CD4-positive, alpha-beta T cell treated with Interleukin-12 subunit alpha and Interleukin-12 subunit beta, for 1 hour (primary cell): ENCODE measurements at places on chromosomes 1 and 21.

DNA sequence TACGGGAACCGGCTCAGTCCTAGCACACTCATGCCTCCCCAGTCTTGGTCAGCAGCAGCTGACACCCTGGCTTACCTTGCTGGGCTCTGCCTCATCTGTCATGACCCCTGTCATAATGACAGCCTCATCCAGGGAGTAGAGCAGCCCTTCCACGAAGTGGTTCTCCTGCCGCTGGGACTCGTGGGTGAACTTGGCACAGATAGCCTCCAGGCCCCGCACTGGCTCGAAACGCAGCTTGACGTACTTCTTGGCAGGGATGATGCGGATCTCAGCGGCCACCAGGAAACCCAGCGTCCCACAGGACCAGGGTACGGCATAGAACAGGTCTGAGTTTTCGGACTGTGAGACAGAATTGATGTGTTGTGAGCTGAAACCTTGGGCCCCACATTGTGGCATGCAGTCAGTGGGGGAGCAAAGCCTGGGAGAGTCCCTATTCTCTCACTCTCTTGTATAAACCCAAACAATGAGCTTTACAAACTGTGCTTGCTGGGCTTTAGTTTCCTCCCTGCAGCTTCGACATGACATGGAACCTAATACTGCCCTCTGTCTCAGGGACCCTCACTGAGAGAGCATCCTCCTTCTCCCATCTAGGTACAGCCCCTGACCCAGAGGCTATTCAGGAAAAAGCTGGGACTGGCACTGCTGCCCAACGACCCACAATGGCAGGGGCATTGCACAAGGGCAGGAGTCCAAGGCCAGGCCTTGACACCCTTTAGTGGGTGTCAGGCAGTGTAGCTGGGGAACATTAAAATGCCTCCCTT is 15.5 kb downstream of the DHCR24 start:
- DNase-seq = no peak

GRCh38 chr1:206722751-206723461 is 38.2 kb downstream of the MAPKAPK2 start:
- no peak for DNase-seq

- DNase-seq = no peak
These were observed 12.5 kb downstream of the PODN start for GRCh38 chr1:53074313-53075154.

GRCh38 chr1:152757747-152758146 is at the start of gene KPRP:
Gene KPRP (plus strand): TSS chr1:152758025. CDS start chr1:152759589, 1,564 bp downstream.
- DNase-seq = no peak

DNA sequence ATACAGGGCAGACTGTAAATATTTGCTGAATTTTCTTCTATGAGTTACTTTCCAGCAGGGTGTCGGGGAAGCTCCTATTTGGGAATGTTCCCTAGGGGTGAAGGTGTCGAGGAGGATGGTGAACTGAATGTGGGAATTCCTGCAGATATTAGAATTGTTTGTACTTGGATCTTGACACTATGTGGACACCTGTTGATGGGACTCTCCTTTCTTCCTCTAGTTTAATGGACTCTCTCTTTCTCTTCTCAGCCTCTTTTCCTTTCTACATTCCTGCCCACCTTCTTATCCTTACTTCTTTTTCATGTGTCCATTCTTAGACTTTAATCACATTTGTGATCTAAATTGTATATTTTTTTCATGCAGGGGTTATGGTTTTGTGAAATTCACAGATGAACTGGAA is 14.0 kb downstream of the TRNAU1AP start:
- no peak for DNase-seq

DNA sequence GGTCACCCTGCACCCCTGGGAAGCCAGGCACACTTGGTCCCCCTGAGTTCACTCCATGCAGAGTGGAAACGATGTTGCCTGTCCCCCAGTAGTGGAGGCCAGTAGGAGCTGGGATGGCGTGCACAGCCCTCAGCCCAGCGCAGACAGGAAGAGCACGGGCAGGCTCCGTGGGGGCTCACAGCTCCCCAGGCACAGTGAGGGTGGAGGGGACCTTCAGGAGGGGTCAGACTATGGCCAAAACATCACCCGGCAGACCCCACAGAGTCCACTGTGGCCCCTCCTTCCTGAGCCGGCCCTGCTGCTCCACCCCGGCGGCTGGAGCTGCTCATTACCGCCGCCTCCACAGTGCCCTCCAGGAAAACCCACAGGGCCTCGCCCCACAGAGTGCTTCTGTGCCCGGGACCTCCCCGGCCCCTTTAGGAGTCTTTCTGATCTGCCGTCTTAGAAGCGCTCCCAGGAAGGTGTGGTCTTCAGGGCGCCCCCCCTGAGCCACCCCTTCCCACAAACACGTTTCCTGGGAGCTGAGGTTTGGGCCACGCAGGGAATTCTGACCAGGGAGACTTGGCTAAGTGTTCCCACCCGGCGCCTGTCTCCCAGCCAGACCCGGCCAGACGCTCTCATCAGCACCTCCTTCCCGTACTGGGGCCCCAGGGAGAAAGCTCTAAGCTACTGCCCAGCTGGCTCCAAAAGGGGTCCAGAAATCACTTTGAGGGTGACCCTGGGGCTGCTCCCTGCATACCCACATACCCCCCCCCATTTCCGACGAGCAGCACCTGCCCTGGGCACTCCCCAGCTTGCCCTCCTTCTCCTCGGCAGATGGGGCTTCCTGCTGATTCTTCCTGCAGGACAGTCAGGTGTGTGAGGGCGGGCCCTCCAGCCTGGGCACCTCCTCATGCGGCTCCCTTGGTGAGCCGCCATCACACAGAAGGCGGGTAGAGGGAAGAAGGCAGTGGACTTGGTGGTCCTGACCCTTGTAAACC is 38.8 kb downstream of the RIPK4 start:
- DNase-seq = no peak

DNA sequence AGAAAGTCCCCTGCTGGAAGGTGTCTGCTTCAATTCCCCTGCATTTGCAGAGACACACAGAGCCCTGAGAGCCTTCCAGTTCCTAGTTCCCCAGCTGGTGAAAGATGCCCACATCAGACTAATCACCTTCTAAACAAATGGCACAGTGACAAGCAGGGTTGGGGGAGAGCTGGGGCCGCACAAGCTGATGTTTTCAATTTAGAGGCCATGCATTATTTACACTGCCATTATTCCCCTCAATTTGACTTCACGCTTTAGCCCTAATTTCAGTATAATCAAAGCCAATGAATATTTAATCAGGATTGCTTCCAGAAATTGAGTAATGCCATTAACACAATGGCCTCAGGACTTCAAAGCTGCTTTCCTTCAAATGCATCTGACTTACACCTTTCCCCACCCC is 81.5 kb downstream of the BEND5 start:
- DNase-seq = no peak

DNA sequence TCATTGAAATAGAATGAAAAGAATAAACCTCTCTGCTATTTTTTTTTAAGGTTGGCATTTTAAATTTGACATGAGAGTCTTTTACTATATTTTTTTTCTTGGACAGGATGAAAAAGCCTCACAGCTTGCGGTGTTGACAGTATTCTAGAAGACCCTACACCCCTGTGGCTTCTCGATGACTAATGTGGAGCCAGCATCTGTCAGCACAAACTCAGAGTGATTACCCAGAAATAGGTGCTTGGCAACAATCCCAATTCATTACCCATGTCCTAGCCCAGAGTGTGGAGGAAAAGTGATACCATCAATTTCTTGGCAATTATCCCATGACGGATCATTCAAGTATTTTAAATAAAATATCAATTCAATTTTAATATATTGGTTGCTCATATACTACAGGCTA is 186.8 kb upstream of the MAP1LC3C start:
- DNase-seq = no peak

- no peak for DNase-seq
These were observed 166.4 kb upstream of the IRF2BP2 start for GRCh38 chr1:234776256-234776875.

DNA sequence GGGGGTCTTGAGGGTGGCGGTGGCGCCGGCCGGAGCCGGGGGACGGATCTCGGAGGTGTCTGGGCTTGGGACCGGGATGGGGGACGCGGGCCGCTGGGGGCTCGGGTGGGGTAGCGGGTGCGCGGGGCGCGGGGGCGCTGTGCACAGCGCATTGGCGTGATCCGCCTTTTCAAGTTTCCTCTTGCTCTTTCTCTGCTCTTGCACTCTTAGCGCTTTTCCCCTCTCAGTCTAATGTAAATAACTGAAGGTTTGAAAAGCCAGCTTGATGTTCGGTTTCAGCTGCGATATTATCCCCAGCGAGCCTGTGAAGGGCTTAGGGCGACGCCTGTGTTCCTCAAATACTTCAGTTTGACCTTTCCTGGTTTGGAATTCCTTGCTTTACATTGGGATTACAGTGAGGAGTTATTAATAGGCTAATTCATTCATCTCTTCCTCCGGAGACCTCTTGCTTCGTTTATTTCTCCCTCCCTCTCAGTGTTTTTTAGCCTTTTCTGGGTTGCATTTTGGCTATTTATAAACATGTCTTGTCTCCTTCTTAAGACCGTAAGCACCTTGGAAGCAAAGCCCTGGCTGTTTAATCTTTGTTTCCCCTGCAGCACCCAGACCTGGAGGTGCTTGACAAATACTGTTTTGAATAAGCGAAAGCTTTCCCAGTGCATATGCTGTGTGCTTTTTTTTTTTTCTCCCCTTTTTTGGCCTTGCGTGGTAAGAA is 693 bp downstream of the RAB4A start:
- peak; percentile 54 for DNase-seq

DNA sequence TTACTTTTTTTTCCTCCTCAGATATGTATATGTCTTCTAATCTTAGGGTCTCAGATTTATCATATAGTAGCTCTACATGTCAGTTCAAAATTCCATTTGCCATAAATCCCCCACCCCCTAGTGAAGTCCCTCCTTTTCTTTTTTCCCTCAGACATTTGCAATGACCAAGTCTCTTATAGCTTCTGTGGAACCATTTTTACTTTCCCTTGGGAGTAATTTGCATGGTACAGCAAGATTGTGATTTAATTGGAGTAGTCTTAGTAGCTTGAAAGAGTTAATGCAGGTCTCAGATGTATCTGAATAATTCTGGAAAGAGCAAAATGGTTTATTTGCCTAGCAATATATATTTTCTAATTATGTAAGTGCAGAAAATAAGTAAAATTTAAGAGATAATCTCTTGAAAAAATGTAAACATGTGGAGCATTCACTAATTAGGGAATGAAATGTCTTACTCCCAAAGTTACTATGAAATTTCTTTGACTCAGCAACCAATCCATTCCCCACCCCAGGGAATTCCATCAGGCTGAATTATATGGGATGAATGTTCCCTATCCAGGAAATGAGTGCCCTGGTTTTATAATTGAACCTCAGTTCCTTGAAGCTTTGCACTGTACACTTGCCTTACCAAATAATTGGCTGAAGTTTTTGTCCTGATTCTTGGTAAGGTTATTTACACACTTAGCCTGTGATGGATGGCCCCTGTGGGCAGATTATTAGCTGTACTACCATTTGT is 267.0 kb downstream of the DNM3 start:
- no peak for DNase-seq

- DNase-seq = no peak
These were observed 235.3 kb downstream of the MRPL39 start for GRCh38 chr21:25371841-25372425.

GRCh38 chr21:42964546-42965210 is 9.7 kb upstream of the PKNOX1 start:
- no peak for DNase-seq

GRCh38 chr21:36310016-36310415 is 10.0 kb upstream of the MORC3 start:
- DNase-seq = peak; percentile 38

GRCh38 chr1:179954493-179955286 is at the start of gene CEP350:
Gene CEP350 (plus strand): TSS chr1:179954810. CDS start chr1:179986182, 31,372 bp downstream.
- peak; percentile 99 for DNase-seq

DNA sequence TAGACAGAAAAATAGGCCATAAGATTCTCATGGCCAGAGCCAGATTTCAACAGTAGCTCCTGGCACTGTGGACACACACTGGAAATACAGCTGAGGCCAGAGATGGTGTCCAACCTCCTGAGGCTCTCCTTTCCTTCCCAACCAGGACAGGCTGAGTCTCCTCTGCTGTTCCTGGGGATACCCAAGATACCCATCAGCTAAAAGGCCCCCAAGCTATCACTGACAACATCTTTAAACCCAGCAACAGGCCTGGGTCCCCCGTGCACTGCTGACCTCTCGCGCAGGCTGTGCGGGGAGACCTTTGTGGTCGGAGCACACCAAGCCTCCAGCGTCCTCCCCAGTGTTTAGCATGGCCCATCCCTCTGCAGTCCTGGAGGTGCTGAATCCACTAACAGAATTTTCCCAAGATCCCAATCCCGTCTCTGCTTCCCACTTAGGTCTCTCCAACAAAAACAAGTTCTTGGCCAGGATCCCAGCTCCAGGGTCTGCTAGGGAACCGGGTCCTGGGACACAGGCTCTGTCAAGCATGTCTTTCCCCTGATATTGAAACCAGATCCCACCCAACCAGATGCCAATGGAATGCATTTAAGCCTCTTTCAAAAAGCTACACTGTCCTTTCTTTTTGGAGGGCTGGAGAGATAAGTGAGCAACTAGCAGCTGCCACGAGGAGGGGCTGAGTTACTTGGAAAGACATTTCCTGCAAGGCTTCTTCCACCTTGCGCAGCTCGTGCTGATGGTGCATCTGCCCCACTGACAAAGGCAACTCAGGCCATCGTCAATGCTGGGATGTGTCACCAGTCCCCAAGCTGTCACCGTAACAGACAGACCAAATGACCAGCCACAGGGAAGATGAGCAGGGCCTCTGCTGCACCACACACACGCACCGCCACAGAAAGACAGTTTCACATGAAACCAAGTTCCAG is 73.2 kb downstream of the BCAR3 start:
- DNase-seq = no peak

DNA sequence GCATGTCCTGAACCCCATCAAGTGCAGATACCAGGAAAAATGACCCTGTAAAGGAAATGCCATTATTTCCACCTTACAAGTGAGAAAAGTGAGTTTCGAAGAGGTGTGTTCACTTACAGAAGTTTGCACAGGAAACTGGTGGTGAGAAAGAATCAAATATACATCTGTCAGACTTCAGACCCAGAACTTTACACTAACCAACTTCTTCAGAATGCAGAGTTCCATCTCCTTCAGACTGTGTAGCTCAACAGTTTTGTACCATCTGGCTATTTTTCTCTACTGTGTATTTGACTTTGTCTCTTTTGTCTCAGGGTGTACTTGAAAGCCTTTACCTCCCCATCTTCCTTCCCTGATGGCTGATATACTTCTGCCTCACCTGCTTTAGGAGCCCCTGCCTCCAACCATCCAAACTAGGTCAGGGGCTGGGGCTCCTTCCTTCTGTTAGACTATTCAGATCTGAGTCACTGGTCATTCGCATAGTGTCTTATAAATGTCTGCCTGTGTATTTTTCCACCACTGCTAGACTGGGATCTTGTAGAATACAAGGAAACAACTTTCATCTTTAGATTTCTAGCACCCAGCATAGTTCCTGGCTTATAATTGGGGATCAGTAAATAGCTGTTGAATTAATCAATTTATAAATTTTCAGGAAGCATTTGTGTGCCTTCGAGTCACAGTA is 247.9 kb downstream of the FGGY start:
- DNase-seq = no peak

- DNase-seq = peak; percentile 62
These were observed 11.9 kb downstream of the ACTRT2 start for GRCh38 chr1:3033040-3033789.
